ENCODE measurements at places on chromosomes 3 and 15. TPM values are rescaled to one million over a fixed set of nuclear protein-coding genes. Genes with fewer than 3 reads are reported as not detected.

- DNase-seq: no peak
Measured at GRCh38 chr3:100093831-100094230, 20.5 kb downstream of the FILIP1L start.

DNA sequence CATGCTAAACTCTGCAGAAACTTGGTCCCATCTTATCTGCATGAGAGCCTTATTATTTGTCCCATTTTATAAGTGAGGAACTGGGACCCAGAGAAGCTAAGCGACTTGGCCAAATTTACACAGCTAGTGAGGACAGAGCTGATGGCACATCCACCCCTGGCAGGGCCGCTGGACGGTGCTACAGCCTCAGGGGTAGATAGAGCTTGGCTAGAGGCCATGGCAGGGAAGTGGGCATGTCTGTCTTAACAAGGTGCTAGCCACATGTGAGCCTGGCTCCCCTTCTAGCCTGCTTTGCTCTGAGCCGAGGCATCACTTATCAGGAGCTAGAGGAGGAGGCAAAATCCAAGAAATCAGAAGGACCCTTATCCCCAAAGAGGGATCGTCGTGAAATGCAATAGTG, 36.7 kb upstream of the SYNM start:
- DNase-seq: no peak

GRCh38 chr3:177893331-177893730, 642.9 kb upstream of the KCNMB2 start:
- no peak for DNase-seq

- DNase-seq: no peak
Measured at GRCh38 chr3:72590732-72591221, 257.5 kb downstream of the SHQ1 start.

- DNase-seq: no peak
Measured at GRCh38 chr3:66498687-66499621, 1.9 kb downstream of the LRIG1 start.

GRCh38 chr3:44021651-44022594, 219.8 kb upstream of the TOPAZ1 start:
- DNase-seq: no peak

DNA sequence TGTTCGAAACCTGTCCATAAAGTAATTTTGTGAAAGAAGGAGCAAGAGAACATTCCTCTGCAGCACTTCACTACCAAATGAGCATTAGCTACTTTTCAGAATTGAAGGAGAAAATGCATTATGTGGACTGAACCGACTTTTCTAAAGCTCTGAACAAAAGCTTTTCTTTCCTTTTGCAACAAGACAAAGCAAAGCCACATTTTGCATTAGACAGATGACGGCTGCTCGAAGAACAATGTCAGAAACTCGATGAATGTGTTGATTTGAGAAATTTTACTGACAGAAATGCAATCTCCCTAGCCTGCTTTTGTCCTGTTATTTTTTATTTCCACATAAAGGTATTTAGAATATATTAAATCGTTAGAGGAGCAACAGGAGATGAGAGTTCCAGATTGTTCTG, 44.4 kb downstream of the AGTR1 start:
- no peak for DNase-seq

DNA sequence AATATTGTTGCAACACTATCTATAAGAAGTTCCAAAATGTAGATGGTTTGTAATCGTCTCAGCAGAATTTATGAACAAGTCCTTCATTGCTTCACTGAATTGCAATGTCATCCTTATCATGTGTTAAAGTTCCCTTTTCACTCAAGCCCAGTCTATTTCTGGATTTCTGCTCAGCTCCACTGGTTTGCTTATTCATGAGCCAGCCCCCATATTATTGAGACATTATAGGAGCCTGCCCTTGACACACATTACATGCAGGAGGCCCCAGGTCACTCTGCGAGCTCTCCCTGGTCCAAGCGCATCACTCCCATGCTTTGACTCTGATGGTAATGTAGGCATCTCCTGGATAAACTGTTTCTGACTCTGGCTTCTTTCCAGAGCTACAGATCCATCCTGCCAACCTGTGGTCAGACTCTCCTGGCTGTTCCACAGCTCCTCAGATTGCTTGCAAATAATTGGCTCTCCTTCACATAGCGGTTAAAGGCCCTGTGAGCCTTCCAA, 56.9 kb downstream of the ABTB1 start:
- DNase-seq: no peak

GRCh38 chr15:80416702-80417101, 12.5 kb downstream of the ARNT2 start:
- no peak for DNase-seq

DNA sequence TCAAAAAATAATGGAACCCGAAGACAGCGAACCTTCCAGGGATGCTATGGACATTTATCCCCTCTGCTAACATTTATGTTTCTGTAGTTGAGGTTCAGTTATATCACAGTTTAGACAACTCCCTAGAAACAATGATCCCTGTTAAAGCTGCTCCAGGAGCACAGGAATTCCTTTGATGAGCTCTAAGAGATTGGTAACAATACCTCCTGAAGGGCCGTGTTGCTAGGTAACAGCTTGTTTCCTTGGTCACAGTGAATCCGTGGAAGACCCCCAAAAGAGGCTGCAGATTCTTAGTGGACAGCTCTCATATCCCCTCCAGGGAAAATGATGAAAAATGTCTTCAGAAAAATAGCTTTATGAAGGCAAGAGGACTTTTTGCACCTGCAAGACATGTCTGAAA, 160.2 kb downstream of the SERPINI1 start:
- no peak for DNase-seq

DNA sequence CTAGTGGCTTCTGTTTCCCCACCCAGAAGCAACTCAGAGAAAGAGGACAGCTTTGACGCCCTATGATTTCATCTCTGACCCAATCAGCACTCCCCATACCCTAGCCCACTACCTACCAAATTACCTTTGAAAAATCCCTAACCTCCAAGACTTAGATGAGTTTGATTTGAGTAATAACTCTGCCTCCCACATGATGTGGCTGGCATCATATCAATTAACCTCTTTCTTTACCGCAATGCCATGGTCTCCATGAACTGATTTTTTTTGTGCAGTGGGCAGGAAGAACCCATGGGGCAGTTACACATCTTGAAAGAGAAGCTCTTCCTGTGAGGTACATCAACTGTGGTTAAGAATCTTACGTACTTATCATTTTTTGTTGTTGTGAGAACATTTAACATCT, 25.5 kb upstream of the APOD start:
- no peak for DNase-seq

- DNase-seq: no peak
Measured at GRCh38 chr3:31562525-31562924, 29.8 kb downstream of the STT3B start.

GRCh38 chr3:170640737-170641171, 54.9 kb upstream of the SLC7A14 start:
- no peak for DNase-seq

DNA sequence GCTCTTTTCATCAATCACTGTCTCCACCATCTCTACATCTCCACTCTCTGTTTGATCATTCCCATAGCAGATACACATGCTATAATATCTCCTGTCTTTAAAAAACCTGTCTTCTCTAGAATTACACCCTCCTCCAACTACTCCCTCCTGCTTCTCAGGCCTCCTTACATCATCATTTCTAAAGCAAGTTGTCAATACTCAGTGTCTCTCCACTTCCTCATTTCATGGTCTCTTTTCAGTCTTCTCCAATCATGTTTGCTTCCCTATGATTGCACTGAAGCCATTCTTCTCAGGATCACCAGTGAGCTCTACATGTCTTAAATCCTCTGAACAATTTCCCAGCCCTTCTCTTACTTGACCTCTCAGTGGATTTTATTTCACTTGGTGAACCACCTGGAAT, 87.0 kb upstream of the ZNF280D start:
- no peak for DNase-seq

DNA sequence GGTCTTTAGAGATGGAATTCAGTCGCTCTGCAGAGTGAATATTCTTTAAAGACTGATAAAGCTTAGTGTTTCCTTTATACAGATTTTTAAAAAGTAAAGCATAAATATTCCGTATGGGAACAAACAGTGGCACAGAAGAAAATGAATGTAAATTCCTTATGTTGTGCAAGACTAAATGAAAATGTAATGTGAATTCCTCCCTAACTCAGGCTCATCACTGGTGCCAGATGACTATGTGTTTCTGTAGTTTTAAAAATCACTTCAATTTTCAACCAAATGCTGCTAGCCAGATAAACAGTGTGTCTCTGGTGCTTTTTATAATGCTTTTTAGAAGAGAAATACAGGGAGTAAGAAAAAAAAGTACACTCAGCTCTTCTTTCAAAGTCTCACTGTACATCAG, 154.8 kb upstream of the SNTN start:
- DNase-seq: no peak

GRCh38 chr3:172606021-172606420, 82.8 kb upstream of the TNFSF10 start:
- DNase-seq: no peak

DNA sequence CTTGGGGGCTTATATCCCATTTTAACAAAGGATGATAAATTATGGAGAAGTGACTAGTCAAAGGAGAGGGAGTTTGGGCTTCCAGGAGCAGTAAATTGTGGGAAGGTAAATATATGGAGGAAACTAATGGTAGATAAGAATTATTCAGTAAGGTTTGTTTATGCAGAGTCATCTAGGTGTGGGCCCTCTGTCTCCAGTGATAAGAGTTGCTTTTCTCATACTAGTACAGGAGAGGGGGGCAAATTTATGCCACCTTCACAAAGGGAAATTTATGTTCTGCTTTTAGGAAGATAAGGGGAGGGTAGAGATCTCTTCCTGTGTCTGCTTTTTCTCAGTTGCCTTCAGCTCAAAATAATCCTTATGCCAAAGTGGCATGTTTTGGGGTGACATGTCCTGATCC, 383.7 kb upstream of the PPP2R3A start:
- DNase-seq: no peak

The BCL2A1 gene
- polyA plus RNA-seq: 8.3 TPM

The VIPR1 gene
- 14.0 TPM for polyA plus RNA-seq

The NR1I2 gene
- polyA plus RNA-seq: 9.5 TPM

The FAM107A gene
- 5.6 TPM for polyA plus RNA-seq

The ANKRD63 gene
- polyA plus RNA-seq: not detected

All from aorta (tissue), 5 donors.